Motor neuron (in vitro differentiated cells): ENCODE measurements at places on chromosomes 16 and 17. TPM values are rescaled to one million over a fixed set of nuclear protein-coding genes. Genes with fewer than 3 reads are reported as not detected.

PRAC1 gene
- not detected in 2 replicates for total RNA-seq

BCAR1 gene
- total RNA-seq, result 14.1 and 20.8 TPM in 2 replicates

HCRT gene
- 0.46 TPM in 1 of 2 replicates, not detected in the other for total RNA-seq

BTBD17 gene
- 20.4 and 21.2 TPM in 2 replicates for total RNA-seq

WFIKKN2 gene
- total RNA-seq, result 0.23 and 0.29 TPM in 2 replicates

CYBA gene
- total RNA-seq, result 12.8 and 15.6 TPM in 2 replicates
